ENCODE measurements at places on chromosomes 6 and 20.

DNA sequence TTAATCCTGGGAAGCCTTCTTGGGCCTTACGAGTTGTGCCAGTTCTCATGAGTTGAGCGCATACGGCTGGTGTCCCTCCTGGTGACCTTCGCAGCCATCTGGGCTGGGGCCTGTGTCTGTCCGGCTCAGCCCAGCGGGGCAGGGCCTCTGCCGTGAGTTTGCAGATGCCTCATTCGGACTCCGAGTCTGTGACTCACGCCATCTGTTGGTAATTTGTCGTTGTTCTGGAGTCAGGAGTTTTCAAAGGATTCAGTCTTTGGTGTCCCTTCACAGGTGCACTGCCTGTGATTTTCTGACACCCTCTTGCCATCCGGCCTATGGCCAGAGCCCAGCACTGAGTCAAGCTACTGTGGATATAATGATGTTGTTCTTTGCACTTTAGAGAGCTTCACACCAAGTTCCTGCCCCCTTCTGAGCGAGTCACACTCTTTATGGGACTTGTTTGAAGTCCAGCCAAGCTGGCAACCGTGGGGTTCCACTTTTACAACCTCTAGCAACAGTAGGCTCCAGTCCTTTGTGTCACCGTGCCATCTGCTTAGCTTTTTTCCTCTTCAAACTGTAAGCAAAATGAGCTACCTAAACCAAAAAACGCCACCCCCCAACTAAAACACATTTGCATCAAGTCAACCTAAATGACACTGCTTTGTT lies 175.6 kb downstream of the AIG1 start:
- DNase-seq = no peak

GRCh38 chr6:141764388-141764787 lies 368.3 kb upstream of the GJE1 start:
- DNase-seq = no peak

GRCh38 chr20:37538003-37538402 lies 10.3 kb upstream of the BLCAP start:
- DNase-seq = no peak

- DNase-seq = no peak
Measured at GRCh38 chr6:39834866-39835265, 42.7 kb downstream of the DAAM2 start.

- no peak for DNase-seq
Measured at GRCh38 chr6:135073756-135074393, 19.3 kb upstream of the HBS1L start.

- DNase-seq = no peak
Measured at GRCh38 chr6:148179786-148180185, 162.9 kb upstream of the SASH1 start.

DNA sequence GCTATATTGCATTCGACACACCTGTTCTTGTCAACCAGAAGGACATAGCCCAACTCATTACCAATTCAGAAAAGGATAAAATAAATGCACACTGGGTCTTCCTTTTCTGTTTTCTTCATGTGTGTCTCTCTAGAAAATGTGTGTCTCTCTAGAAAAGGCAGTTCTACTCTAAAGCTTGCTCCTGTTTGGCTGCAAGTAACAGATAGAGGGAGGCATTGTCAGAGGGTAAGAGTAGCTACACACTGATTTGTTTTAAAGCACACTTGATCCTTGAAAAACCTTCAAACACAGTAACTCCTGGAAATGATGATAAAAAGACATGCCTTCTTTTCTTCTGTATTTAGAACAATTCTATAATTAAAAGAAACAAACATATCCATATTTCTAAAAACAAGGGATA lies 21.3 kb downstream of the GRM1 start:
- no peak for DNase-seq

DNA sequence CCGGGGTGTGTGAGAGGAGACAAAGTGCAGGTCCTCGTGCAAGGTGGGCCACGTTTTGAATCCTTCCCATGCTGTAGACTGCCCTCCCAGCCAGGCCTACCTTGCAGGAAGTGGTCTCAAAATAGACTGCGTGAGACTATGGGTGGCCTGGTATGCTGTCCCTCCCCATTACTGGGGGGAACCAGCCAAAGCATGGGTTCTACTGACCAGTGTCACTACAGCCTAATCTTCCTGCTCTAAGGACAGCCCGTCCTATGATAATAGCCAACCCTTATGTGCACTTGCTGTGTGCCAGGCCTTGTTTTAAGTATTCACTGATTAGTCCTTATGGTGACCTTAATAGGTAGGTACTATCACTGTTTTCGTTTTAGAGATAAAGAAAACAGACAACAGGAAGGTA lies 38.0 kb downstream of the FOXP4 start:
- no peak for DNase-seq

GRCh38 chr6:45504947-45505346 lies 127.2 kb upstream of the SUPT3H start:
- DNase-seq = no peak

- no peak for DNase-seq
Measured at GRCh38 chr6:150999576-150999975, 134.1 kb downstream of the MTHFD1L start.

DNA sequence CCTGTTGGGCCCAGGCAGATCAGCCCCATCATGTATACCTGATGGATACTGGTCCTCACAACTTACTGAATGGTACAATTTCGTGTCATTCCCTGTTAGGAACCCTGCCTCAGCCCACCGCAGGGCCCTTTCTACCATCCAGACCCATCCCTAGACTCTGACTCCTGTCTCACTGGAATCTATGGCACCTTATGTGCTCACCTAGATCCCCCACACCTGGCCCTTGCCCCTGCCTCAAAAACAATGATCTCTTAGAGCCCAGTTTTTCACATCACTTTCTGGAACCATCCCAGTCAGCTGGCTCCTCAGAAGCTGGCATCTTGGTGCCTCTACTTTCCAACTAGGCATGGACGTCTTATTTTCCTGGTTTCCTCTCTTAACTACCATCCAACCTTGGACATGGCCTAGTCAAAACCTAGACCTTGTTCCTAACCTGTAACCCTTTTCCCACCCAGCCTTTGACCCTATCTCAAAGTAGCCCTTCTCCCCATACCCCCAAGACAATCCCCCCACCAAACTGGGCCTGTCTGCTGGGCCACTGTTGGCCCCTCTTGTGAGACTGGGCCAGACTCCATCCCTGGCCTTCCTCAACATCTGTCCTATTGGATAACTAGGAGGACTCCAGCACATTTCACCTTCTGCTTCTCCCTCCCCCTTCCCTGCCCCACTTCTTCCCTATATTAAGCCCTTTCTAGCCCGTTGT lies 981 bp downstream of the HM13 start:
- DNase-seq = no peak

- no peak for DNase-seq
Measured at GRCh38 chr6:163531122-163531521, 116.6 kb downstream of the QKI start.

GRCh38 chr6:119978274-119978889 lies 628.8 kb upstream of the MAN1A1 start:
- DNase-seq = no peak
